ENCODE measurements at places on chromosomes 5 and 9. TPM values are rescaled to one million over a fixed set of nuclear protein-coding genes. Genes with fewer than 3 reads are reported as not detected.

The SLC1A1 gene
- 8.4 TPM for total RNA-seq

DNA sequence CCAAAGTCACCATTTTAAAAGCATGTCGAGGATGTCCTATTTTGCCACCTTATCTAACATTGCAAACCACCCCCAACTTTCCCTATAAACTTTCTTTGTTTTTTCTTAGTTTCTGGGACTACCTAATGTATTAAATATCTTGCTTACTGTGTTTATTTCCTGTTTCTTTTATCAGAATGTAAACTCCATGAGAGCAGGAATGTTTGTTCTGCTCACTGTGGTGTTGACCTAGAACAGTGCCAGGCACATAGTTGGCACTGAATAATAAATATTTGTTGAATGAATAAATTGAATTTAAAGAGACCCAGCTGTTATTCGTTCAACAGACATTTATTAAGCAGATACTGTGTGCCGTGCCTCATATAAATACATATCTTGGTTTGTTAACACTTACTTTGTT lies 35.2 kb downstream of the MACIR start:
- DNase-seq: no peak

GRCh38 chr9:120040896-120041295 lies 539.1 kb downstream of the CDK5RAP2 start:
- DNase-seq: no peak

DNA sequence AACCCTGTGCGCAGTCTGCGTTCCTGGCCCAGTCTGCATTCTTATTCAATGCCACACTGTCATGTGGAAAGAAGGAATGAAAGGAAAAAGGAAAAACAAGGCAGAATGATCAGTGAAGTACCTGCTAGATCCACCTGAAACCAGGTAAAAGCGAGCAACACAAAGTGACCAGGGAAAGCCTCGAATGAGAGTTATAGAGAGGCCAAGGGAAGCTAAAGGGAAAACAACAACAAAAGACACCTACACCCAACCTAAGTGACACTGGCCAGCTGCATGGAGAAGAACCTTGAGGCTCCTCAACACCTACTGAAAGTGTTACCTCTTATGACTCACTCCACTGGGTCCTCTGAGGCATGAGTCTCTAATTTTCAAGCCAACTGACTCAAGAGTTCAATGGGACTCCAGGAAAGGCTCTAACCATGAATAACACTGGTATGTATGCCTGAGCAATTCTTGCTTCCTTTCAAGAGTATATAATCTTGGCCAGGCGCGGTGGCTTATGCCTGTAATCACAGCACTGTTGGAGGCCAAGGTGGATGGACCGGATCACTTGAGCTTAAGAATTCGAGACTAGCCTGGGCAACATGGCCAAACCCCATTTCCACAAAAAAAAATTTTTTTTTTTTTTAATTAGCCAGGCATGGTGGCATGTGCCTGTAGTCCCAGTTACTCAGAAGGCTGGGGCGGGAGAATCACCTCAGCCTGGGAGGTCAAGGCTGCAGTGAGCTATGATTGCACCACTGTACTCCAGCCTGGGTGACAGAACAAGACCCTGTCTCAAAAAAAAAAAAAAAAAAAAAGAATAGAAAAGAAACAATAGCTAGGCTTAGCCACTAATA lies 29.0 kb downstream of the MTMR12 start:
- peak; percentile 87 for DNase-seq

DNA sequence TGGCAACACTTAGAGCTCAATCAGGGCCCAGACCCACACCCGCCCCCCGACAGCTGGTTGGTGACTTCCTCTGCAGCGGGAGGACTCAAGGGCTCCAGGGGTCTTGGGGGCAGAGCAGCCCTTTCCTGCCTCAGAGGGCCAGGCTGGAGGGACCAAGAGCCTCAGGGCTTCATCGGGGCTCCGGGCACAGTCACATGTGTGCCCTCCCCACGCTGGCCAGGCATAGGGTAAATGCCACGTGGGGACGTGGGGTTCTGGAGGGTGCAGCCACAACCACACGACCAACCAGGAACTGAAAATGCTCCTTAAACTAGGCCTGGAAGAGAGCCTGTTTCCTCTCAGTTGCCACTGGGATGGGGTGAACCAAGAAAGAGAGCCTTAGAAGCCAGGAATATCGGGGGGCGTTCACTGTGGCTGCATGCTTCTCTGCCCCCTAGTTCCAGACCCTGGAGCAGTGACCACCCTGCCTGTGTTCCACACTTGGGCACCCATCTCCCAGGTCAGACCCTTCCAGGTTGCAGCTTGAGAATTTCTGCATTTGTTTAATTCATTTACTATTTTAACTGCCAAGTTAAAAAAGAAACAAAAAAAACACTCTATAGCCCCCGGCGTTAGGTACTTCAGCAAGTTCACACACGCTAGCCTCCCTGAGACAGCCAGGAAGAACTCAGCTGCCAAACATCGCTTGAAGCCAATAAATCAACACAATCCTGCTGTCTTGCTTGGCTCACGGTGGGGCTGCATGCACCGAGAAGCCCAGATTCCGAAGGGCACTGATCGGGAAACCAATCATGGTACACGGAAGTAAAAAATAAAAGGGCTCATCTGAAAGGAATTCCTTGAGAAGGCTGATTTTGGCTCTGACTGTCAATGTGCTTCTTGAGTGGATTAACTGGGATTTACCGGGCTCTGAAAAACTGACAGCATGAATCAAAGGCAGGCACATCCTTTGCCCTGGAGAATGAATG lies 56.1 kb upstream of the PHYKPL start:
- no peak for DNase-seq

GRCh38 chr9:738209-738915 lies 103.1 kb upstream of the DMRT1 start:
- peak; percentile 28 for DNase-seq

GRCh38 chr9:29564564-29564963 lies 1991.3 kb upstream of the C9orf72 start:
- DNase-seq: no peak

- DNase-seq: no peak
Observed at GRCh38 chr5:44695259-44695658, 113.5 kb upstream of the MRPS30 start.
